T1000 (cell line): ENCODE measurements at places on chromosomes 1 and 21.

- peak; percentile 64 for DNase-seq
Observed at GRCh38 chr1:8373581-8374241, 55.8 kb downstream of the SLC45A1 start.

GRCh38 chr21:29221253-29221744 is 77.4 kb upstream of the BACH1 start:
- DNase-seq = no peak

GRCh38 chr1:227733309-227733705 is 1.8 kb downstream of the JMJD4 start:
- no peak for DNase-seq

DNA sequence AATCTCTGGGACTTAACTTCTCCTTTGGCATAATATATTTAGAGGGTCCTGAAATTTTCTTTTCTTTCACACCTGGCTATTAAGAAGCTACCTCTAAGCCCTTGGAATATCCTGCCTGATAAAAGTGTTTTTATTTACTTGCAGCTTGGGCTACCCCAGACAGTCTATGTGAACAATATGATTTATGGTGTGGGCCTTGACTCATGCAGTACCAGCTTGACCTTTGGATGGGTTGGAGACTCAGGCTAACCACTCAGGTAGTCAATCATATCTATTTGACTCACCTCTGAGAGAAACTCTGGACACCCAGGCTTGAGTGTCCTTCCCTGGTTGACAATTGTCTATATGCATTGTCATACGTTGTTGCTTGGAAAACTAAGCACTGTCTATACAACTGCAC is 13.4 kb upstream of the PGBD2 start:
- DNase-seq = no peak

GRCh38 chr1:216194721-216195120 is 228.5 kb downstream of the USH2A start:
- DNase-seq = no peak

DNA sequence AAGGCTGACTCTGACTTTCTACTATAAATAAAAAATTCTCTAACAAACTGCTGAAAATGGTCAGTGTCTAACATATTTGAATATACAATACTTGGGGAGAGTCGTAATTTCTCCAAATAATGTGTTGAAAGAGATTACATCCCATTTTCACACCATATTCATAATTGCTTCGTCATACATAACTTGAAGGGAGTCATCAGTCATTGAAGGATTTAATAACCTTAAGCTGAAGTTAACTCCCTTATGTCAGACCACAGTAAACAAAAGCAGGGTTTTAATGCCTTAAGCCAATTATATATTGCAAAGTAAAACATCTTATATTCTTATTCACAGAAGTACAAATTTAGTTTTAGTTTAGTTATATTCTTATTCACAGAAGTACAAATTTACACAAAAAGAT is 129.9 kb downstream of the RERE start:
- DNase-seq = no peak

DNA sequence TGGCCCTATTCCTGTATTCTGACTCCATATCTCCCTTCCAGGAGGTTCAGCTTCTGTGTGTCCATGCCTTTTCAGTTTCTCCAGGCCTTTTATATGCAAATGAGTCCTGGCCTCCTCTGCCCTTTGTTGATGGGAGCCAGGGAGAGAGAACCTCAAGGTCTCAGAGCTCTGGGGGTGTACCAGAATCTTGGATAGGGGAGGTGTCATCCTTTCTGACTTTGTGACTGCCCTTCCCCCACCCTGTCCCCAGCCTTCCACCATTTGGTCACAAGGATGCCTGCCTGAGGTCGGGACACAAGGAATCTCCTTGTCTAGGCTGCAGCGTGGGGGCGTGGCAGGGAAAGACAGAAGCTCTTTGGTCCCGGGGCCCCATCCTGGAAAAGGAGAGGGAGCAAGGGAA is 18.6 kb downstream of the LURAP1 start:
- no peak for DNase-seq

DNA sequence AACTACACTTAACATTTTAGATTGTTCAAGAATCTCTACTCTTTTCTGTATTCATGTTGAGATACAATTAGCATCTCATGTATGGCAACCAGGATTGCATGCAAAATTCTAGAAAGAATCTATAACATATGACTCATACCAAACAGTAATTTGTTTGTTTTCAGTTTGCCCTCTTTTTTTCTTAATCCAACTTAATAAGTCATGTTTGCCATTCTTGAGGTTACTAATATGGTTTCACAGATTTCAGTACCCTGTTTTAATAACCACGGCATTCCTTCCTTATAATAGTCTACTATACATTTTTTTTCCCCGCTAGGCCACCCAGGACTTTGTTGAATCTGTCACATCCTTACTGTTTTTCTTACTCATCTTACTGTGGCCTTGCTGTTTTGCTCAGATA is 140.8 kb downstream of the FMN2 start:
- no peak for DNase-seq

GRCh38 chr1:43934101-43934985 is 742 bp downstream of the ARTN start:
- peak; percentile 30 for DNase-seq

DNA sequence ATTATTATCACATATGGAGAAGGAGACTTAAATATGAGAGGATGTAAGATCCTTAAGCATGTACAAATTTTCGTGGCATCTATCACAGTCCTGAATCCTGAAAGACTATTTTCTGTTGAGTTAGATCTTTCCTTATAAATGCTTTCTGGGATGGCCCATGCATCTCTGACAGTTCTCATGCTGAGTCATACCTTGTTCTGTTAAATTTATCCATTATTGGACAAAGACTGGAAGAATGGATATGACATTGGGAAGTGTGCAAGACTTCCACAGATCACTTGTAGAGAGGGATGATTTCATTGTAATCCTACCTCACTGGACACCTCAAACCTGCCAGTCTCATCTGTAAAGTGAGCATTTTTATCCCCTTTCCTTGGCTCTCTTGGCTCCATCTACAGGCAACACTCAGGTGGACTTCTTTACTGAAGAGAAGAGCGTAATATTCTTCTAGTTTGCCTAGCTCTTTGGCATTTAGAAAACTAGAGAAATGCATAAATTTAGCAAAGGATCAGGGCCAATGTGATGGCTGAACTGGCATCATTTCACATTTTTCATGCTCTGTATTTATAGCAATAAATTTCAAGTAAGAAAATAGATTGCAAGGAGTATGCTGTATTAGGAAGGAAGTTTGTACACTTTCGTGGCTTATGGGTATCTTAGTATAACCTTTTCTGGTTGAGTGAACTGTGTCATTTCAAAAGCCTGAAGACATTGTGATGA is 128.2 kb downstream of the NFIA start:
- DNase-seq = no peak

DNA sequence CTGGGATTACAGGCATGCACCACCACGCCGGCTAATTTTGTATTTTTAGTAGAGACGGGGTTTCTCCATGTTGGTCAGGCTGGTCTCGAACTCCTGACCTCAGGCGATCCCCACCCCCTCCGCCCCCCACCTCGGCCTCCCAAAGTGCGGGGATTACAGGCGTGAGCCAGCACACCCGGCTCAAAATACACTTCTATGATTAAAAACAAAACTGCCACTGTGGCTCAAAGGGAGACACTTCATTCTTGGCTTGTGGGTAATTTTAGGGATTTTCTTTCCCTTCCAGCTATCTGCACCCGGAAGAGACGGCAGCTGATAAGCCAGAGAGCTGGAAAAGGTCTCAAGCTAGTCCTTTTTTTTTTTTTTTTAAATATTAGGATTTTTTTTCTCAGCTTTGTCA is 24.5 kb downstream of the TMPRSS2 start:
- DNase-seq = no peak

DNA sequence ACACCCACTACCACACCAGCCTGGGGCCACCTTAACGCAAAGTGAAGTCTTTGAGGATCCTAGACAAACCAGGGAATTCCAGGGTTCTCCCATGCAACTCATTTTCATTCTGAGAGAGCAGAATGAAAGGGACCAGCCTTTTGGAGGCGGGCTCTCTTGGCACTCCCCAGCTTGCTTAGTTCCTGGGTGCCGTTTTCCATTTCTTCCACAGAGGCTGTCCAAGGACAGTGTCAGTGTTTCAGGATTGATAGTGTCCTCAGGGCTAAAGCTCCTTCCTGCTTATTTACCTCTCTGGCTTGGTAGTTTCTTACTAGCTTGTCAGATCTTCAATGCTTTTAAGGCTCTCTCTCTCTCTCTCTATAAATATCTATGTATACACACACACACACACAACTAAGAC is 30.1 kb upstream of the GNG4 start:
- DNase-seq = no peak

DNA sequence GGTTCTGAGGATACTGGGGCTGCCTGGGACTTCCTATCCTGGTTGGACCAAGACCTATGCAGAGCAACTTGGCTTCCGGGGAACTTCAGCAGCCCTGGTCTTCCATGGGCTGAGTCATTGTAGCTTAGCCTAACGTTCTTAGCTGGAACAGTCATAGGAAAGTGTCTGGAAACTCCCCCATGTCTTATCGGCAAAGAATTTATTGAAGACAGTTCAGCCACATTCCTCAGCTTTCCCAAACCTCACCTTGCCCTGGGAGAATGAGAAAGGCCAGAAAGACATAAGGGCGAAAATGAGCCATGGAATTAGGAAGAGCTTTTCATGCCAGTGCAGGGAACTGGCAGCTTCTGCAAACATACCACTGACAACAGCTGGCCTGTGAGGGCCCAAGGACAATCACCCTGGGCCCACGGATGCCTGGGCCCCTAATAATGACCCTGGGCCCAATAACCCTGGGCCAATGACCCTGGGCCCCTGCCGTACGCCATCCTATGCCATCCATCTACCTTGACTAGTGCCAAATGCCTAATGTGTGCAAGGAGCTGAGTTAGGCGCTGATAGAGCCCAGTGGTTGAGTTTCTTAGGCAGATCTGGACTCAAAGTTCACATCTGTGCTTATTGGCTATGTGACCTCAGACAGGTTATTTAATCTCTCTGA is 114.4 kb upstream of the GADD45A start:
- DNase-seq = peak; percentile 66

DNA sequence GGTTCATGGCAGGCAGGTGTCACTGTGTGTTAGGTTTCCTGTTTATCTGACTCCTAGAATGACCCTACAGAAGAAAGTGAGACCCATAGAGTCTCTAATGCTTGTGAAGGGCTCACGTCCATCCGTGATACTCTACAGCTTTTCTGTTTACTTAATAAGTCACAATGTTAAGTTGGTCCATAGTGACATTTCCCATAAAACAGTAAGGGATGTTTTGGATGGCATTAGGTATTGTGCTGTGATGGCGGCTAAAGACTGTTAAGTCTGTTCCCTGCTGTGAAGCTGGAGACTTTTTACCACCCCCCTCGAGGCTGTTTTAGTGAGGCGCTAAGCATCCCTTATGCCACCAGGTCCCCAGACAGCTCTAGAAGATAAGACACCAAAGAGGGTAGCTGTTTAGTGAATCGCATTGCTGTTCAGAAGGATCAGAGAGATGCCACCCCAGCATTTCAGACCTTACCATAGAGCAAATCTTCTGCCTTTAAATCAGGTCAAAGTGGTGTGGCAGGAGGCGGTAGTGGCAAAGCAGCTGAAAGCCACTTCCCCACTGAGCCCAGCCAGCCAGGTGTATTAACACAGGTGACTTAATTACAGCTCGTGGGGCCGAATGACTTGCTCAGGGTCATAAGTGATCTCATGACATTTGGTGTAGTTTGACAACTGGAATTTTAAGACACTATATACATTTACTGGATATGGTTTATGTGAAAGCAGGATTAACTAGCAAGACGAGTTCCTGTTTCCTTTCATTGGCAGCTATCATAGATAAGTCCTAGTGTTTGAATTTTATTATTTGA is 25.0 kb downstream of the SLC37A1 start:
- DNase-seq = no peak

GRCh38 chr1:90174246-90174645 is 179.3 kb downstream of the ZNF326 start:
- no peak for DNase-seq

DNA sequence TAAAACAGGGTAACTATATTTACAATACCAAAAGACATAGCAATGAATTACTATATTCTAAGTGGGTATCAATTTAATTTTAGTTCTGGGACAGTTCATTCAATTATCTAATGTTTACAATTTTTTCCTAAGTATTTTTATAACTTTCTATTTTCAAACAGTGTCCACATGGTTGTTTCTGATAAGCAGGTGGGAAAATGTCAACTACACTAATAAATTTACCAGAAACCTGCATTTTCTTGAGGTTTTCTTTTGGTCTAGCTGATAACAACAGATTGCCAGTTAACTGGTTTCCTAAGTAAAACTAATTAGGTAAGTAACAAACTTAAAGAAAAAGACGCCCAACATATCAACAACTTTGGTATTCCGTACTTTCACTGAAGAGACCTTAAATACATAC is 84.9 kb upstream of the GFI1 start:
- no peak for DNase-seq

- no peak for DNase-seq
Observed at GRCh38 chr21:42649122-42650032, 4.0 kb upstream of the PDE9A start.
